Activated T-cell treated with anti-CD3 and anti-CD28 coated beads, Interleukin-2, amount 50 U/mL, for 48 hours (primary cell): ENCODE measurements at places on chromosomes 11 and 22.

- DNase-seq: no peak
Observed at GRCh38 chr11:31863170-31863832, 52.2 kb upstream of the PAX6 start.

- peak; percentile 56 for DNase-seq
Observed at GRCh38 chr11:46127150-46127638, 5.9 kb upstream of the PHF21A start.

DNA sequence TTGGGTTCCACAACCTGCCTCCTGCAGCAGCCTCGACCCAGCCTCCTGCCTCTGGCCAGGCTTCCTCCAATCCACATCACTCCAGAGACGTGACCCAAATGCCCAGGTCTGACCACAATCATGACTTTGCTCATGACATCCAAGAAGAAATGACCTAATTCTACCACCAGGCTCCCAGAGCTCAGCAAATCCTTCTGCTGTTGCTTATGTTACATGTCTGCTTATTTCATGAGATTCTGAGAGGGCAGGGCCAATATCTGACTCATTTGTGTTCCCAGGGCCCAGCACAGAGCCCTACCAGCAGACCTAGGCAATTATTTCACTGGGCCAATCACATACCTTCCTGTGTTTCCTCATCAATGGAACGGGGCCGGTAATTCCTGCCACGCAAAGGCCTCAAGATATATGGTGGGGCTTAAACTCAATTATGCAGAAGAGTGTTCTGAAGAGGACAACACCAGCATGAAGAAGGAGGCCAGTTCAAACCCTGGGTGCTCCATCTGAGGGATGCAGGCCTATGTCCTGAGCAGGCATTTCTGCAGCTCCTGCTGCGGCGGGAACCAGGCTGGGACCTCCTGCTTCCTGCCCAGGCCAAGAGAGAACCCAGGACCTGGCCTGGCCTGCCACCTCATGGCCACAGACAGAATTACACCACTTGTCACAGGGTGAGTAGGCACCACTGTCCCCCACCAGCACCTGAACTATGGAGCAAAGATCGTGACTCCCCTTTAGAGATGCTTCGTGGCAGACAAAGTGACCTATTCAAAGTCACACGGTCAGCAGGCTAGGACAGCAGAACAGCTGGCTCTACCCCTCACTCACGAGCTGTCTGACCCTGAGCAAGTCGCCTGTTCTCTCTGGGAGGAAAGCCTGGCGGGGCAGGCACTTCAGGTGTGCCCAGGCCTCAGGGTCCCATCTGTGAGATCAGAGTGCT lies 5.9 kb downstream of the CENPM start:
- DNase-seq: peak; percentile 87

- DNase-seq: no peak
Observed at GRCh38 chr11:17405232-17406005, 17.0 kb upstream of the KCNJ11 start.

DNA sequence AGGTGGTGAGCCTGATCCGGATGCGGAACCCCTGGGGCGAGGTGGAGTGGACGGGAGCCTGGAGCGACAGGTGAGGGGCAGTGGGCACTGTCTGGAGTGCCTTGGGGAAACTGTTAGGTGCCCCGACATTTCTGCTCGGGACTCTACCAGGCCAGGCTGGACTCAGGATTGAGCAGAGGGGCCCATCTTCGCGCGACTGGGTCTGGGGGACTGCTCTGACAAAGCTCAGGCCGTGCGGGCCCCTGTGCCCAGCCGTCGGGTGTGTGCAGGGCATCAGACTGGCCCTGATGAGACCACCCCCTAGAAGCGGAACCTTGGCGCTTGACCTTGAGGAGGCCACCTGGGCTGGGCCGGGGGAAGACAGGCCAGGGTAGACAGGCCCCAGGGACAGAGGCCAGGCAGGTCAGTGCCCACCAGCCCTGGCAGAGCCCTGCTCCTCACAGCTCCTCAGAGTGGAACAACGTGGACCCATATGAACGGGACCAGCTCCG lies 6.3 kb downstream of the CAPN1 start:
- DNase-seq: no peak

- no peak for DNase-seq
Observed at GRCh38 chr11:11142430-11142829, 210.6 kb downstream of the CSNK2A3 start.

- no peak for DNase-seq
Observed at GRCh38 chr22:22894740-22895731, 7.4 kb downstream of the IGLL5 start.

GRCh38 chr22:39368461-39368911 lies 18.7 kb downstream of the SYNGR1 start:
- no peak for DNase-seq

DNA sequence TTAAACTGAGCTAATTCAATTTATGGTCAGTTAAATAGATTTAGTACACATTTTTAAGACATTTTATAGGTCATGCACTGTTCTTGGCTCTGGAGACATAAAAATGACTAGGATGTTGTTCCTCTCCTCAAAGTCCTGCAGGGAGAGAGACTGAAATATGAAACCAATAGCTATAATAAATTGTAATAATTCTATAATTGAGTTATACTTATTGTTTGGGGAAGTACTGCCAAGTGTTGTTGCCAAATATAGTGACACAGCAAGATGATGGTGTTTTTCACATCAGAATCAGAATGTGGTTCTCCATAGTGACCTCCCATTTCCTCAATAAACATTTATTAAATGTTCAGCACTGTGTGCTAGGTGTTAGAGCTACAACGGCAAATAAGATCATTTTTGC lies 470.6 kb downstream of the NTM start:
- no peak for DNase-seq

GRCh38 chr11:35061516-35062440 lies 77.2 kb upstream of the CD44 start:
- no peak for DNase-seq

DNA sequence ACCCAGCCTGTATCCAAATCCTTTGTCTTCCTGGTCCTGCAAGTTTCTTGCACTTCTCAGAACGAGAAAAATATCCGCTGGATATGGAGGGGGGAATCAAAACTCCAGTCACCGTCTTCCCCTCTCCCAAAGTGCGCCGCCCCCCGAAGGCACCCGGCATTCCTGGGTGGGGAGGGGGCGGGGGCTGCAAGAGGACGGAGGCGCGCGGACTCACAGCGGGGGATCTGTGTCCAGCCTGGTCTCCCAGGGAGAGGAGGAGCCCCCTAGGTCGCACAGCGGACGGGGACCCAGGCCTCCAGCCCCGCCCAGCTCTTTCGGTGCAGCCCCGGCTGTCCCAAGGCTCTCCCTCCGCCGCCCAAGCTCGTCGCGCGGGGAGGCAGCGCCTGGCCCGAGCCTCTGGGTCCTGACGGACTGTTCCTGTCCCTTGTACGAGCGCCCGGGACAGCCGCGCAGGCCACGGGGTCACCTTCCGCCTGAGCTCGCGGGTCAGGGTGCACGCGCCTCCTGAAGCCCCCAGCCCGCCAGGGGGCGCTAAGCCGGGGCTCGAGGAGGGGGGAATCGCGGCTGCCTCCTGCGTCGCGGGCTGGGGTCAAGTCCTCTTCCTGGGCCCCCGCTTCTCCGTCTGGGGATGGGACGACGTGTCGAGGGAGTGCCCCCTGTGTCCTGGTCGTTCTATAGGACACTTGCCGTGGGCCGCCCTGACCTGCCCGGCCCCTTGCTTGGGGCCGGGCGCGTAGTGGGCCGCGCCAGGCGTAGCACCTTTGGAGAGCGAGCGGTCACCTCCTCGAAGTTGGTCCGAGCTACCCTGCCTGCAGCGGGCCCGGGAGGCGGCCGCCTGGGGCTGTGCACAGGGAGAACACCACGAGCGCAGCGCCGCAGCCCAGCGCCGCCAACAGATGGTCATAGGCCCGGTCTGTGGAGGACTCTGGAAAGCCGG lies 2.4 kb upstream of the WNT11 start:
- peak; percentile 87 for DNase-seq

GRCh38 chr11:116857316-116857715 lies 19.9 kb upstream of the APOA1 start:
- DNase-seq: no peak

GRCh38 chr11:43582024-43582862 lies 98.3 kb upstream of the HSD17B12 start:
- DNase-seq: no peak

- DNase-seq: no peak
Observed at GRCh38 chr22:23784215-23784732, 2.5 kb upstream of the SMARCB1 start.

DNA sequence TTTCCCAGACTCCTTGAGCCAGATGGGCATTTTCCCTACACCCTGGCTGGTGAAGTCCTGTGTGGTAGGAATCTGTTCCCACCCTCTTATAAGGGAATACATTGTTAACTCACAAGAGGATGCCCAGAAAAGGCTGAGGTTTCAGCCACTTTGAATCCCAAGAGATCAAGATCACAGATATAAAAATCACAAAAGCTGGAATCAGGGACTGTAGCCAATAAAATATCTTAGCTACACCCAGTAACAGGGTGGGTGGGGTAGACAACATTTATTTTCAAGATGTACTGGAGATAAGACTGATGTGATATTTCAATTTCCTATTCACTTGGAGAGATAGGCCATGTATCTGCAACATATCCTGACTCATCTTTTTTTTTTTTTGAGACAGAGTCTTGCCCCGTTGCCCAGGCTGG lies 50.3 kb downstream of the COPB1 start:
- no peak for DNase-seq

DNA sequence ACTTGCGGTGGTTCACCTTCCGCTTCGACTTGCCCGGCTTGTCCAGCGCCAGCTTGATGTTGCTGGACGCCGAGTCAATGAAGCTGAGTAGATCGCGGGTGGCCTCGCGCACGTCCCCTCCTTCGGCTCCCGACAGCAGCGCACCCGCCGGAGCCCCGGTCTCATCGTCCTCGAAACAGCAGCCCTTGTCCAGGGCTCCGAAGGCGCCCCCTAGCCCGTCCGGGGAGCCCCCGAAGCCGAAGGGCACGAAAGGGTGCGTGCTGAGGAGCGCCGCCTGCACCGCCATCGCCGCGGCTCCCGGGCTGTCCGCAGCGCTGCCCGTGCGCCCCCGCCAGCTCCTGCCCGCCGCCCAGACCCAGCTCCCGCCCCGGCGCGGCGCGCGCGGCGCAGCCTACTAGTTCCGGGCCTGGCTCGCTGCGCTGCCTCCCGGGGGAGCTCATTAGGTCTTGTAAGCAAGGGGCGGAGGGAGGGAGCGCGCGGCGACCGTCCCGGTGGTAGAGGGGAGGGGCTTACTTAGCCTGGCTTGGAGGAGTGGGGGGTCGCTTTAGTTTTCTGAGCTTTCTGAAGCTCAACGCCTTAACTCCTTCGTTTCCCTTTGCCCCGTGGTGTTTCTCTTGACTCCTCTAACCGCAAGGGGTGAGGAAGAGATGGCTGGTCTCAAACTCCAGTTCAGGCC lies at the start of gene FAM181B:
FAM181B (minus strand) TSS at position 421 of the 676 bp plus-strand sequence; CDS start at position 286, 135 bp downstream.
- DNase-seq: peak; percentile 44

DNA sequence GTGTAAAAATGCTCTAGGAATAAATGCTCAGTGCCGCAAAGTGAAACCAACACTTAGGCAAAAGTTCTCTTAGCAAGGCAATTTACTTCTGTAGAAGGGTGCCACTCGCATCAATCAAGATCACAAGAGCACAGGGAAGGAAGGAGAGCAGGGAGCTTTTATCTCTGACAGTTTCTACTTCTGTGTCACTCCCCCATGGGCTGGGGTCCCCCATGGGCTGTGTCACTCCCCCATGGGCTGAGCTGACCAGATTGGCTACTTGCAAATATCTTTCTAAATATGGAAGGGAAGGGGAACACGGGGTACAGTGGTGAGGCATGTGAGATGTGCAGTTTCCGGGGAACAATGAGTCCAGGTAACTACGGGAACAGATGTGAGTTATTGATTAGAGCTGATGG lies 397 bp downstream of the OR52N2 start:
- peak; percentile 22 for DNase-seq

DNA sequence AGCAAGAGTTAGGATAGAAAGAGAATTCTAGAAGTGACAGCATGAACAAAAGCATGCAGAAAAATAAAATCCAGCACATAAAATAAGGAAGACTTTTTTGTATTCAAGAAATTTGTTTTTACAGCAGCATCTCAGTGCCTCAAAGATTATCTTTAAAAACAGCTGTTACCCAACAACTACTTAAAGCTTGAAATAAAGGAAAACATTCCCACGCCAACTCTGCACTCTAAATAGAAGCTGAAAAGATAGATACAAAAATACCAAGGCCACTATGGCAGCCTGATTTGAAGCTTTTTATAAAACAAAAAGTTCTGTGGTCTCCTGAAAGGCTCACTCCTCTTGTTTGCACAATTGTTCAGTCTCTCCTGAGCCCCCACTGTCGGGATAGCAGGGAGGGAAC lies 83.6 kb upstream of the LRRC55 start:
- DNase-seq: no peak

DNA sequence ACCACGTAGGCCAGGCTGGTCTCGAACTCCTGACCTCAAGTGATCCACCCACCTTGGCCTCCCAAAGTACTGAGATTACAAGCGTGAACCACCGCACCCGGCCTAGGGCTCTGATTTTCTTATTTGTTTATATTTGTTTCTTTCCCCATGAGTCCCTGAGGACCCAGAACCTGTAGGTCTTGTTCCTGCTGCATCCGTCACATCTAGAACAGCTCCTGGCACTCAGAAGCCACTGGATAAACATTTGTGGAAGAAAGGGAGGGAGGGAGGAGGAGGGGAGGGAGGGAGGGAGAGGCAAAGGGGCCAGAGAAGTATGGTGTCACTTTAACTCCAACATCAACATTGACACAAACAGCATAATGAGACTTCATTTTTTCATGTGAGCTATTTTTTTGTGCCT lies 67.7 kb downstream of the CELSR1 start:
- no peak for DNase-seq

DNA sequence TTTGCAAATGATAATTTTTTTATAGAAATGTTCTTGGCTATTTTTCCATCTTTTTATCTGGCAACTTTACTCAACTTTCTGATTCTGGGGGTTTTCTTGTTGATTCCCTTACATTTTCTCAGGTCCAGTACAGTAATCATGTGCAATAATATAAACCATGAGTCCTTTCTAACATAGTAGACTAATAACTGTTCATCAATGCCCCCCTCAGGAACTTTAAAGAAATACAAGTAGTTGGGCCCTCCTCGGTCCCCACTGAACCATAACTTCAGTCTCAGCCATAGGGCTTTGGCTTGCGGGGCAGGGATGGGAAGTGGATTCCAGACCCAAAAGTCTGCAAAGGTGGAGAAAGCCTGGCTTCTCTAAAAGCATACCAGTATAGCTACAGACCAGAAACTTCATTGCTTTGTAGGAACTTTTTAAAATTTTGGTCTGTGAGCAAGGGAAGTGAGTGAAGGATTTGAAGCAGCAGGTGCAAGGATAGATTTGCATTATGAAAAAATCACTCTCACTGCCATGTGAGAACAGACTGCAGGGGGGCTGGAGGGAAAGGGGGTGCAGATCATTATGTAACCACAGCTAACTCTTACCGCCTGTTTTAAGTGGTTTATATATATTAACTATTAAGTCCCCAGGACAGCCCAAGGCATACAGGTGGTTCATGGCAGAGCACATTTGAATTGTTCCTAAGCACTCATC lies 10.4 kb upstream of the TUB start:
- DNase-seq: no peak

DNA sequence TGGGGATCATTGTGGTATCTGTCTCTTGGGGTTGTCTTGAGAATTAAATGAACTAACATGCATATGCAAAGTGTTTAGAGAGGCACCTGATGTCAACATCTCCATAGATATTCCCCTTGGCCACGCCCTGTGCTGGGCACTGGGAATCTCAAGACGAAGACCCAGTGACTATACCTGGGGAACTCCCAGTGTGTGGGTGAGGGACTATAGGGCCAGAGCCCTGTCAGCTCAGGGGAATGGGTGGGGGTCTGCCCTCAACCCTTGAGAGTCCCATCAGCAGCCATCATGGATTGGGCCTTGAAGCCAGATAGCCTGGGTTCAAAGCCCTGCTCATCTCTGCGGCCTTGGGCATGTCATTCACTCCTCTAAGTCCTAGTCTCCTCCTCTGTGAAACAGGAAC lies 21.6 kb upstream of the LMO1 start:
- DNase-seq: no peak
